AG08395 (cell line): ENCODE measurements at places on chromosomes 12 and 14.
A peak's percentile ranks its signal among the peaks of the same experiment; 100 is the strongest.

DNA sequence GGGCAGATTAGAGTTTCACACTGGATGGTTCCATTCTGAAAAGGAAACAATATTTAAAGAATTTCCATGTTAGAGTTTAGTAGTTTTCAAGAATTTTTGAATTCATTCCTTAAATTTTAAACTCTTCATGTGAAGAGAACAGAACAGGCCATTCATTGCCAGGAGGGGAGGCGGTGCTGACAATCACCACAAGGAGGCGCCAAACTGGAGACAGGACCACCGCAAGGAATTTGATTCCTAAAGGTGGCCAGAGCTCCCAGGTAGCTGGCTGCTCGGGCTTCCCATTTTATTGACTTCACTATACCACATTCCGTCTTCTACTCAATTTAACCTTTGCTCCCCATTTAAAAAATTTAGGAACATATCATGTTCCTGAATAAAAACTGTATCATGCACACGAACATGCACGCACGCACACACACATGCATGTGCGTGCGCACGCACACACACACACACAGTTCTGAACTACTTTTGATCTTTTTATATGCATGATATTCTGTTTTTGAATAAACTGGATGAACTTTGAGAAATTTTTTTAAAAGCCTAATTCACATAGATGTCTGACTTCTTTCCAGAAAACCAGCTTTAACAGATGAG is 101.2 kb downstream of the NELL2 start:
- no peak for DNase-seq

GRCh38 chr12:52402873-52403540 is 3.1 kb downstream of the KRT82 start:
- no peak for DNase-seq

- DNase-seq: no peak
These were observed 87.6 kb downstream of the SLC15A5 start for GRCh38 chr12:16189849-16190248.

GRCh38 chr14:95683793-95684192 is 2.4 kb upstream of the TCL1B start:
- DNase-seq: no peak

- no peak for DNase-seq
These were observed 2.6 kb downstream of the LIN7A start for GRCh38 chr12:80935111-80935510.

GRCh38 chr12:94327809-94328208 is 131.9 kb downstream of the CEP83 start:
- no peak for DNase-seq

DNA sequence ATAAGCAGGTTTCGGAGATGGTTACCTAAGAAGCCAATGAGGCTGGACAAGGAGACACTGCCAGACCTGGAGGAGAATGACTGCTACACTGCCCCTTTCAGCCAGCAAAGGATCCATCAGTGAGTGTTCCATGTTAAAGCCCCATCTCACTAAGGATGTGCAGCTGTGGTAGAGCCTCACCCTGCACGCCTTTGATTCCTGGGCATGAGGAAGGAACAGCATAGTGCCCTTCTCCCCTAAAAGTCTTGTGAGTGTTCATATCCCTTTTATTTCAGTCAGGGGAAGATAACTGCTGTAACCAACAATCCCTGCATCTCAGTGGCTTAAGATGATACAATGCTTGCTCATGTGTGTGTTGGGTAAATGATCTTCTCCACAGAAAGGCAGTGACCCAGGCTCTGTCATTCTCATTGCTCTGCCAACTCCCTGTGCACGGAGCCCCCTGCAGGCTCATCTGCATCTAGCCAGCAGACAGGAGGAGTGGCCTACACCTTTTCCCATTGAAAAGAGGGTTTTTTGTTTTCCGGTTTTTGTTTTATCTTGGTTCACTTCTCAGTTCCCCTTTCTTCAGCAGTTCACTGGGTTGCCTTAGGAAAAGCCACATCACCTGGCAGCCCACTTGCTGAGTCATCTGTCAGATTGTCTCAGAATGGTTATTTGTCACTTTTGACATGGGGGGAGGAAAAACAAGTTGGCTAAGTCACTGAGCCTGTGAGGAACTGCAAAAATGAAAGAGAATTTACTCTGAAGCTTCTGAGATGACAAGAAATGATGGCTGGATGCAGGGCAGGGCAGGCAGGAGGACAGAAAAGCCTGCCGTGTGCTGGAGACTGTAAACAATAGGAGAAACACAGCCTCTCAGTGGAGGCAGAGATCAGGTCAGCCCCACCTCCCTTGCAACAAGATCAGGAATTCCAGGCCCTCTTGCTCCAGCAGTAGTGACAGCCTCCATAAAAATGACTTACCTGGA is 193.3 kb downstream of the ANO4 start:
- peak; percentile 73 for DNase-seq

- no peak for DNase-seq
These were observed 201.0 kb downstream of the BTG1 start for GRCh38 chr12:91944637-91945036.

DNA sequence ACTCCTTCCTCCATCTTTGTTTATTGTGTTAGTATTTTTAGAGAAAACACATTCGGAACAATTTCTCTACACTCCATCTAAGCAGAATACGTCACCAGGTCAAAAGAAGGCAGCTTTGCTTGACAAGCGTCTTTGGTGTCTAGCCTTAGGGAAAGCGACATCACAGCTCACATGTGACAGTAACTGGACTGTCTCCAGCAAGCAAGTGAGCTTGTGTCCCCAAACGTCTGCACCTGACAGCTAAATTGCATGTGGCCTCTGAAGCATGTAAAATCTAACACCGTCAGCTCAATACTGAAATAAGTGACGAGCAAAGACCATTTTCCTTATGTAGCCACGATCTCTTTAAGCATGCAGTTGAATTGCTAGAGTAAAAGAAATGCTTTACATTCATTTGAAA is 509.8 kb downstream of the GLT1D1 start:
- DNase-seq: no peak

DNA sequence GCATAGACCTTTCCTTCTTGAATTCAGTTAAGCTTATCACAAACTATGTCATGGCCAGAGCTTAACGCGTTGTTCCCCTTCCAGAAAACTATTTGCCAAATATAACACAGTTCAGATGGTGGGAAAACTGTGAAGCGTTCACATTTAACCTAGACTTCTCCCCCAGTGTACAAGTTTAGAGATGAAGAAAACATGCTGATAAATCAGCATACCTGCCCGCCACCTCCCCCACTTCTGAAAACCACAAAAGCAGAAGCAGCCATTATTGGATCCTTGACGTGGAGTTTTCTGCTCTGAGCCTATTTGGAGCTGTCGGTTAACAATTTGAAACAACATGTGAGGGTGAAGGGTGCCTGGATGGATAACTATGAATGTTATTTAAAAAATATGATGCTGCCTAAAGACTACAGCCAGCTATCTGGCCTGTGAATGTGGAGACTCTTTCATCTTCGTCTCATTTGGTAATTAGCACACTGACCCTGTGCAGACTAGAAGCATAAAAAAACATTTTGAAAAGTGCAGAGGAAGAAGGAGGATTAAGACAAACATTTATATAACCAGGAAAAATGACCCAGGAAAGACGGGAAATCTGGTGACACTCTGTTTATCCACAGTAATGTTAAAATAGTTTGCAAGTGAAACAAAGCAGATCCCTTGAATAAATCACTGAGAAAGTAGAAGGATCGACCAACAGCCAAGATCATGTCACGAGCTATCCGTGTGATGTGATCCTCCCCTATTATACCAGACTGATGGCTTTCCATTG is 408.2 kb downstream of the AEBP2 start:
- DNase-seq: no peak

GRCh38 chr12:55001198-55001868 is 16.8 kb upstream of the TESPA1 start:
- no peak for DNase-seq

DNA sequence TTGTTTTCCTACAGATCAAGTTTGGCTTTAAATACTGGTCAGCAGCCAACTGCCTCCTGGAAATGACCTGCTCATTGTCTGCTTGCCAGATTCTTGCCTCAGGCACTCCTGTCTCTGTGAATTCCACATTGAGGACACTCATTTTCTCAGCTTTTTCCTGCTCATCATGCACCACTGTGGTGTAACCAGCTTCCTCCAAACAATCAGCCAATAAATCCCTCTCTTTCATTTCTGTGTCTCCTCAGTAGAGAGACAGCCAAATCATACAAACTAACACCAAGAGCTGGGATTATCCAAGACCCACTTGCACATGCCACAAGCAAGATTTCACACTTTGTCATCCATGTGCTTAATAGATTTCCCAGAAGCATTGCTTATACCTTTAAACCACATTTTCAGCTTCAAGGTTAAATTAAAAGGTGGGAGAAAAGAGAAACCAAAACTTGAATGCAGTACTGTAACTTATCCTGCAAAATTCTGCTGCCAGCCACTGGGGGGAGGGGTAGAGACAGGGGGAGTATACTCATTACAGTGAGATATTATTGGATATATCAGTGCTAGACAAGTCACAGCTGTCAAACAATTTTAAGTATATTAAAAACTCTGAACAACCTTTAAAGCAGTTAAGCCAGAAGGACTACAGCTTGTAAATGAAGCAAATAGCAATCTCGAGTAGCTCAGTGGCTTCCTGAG is 105.0 kb downstream of the PPP2R5E start:
- DNase-seq: peak; percentile 92

GRCh38 chr14:95619785-95620417 is 66.3 kb upstream of the TCL1B start:
- no peak for DNase-seq

DNA sequence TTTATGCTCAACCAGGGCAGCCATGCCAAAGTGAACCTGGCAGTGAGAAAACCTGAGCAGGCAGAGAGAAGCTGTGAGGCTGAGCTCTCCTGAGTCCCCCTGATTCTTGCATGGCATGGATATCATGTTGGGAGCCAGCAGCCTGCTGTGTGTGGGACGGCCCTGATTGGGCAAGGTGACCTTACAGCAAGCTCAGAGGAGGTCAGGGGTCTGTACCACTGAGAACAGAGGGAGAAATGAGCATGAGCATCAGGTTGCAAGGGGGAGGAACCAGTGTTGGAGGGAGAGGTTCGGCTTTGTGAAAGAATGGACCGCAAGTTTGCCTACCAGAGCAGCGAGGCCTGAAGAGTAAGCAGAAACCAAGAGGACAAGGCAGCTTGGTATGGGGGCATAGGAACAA is 59.1 kb upstream of the PTGR2 start:
- DNase-seq: no peak

GRCh38 chr12:58310809-58311622 is 369.6 kb downstream of the ATP23 start:
- DNase-seq: peak; percentile 83

DNA sequence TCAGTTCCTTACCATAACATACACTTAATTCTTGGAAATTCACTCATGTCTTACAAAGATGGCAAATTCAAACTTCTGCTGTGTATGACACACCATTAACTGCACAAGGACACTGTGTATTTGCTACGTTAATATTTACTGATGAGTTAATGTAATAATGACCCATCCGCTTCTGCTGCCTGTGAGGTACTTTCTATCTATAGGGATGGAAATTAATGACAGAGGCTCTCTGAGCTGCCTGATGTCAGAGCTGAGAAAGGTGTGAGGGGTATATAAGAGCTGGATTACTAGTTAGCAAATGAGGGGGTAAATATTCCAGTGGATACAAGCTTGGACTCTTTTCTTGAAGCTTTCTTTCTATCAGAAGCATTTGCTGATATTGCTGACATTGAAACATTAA is at the start of gene IAPP:
Gene IAPP, plus strand, starts transcription at position 301 of the 400 bp plus-strand sequence. CDS start 450 bp downstream, outside the sequence.
- DNase-seq: no peak

DNA sequence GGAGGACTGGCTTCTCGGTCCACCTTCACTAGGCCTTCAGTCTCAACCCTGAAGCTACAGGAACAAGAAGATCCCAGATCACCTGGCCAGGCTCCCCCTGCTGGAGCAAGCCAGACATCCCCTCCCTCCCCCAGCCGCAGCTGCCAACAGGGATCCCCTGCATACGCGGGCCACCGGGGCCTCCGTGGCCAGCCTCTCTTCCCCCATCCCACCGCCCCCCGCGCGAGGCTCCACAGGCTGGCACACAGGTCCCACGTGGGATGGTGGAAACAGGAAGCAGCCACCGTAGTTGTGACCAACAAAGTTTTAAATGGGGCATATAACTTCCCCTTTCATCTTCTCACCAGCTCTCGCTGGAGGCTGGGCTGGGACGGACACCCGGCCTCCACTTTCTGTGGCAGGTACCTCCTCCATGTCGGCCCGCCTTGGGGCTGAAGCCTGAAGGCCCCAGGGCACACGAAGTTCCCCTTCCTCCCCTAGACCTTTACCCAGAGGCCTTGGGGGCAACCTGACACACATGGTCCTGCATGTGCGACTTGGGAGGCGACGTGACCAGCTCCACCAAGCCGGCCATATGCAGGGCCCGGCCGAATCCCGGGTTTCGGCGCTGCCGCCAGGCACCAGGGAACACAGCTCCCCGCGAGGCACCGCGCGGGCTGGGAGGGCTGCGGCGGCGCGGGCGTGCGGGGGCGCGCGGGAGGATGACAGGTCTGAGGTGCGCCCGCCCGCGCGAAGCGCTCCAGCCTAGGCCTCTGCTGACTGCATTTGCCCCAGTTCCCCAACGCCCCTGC is 44.4 kb upstream of the PNMA1 start:
- DNase-seq: no peak

DNA sequence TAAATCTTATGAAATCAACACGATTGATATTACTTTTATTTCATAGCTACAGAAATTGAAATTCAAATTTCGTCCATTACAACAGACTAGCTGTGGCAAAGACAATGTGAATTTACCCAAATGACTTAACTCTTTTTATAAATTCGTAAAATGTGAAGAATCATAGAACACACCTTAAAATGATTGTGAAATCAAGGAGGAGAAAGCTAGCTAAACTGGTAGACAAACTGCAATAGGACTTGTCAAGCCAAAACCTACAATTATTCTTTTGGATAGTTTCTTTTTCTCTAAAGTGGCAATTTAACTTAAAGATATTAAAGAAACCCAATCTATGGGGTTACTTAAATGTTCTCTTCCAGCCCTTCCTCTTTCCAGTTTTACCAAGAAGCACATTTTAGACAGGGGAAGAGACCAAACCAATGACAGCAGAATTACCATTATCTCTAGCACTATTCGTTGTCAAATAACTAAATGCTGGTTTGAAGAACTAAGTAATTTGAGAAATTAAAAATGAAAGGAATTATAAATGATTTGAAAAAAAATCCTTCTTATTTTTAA is 807 bp upstream of the SLC16A7 start:
- no peak for DNase-seq

- DNase-seq: no peak
These were observed 717.6 kb downstream of the FSCB start for GRCh38 chr14:43789458-43789857.

DNA sequence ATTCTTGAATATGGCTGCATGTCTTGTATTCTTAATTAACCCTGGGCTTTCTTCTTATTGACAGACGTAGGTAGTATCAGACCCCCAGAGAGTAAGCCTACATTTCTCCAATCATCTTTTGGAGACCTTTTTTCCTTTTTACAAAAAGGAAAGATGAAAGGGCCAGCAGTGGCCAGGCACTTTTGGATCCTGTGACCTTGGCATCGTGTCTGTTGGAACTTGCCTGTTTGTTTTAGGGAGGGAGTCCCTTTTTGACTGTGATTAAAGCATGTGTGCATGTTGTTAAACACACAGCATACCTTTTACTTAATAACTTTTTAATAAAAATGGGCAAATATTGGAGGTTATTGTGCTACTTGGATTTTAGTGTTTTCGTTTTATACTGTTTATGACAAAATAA is 57.2 kb downstream of the PCNX1 start:
- DNase-seq: no peak
